ENCODE measurements at places on chromosomes 16 and 17.
A peak's percentile ranks its signal among the peaks of the same experiment; 100 is the strongest.

- no peak for DNase-seq
Observed at GRCh38 chr16:54482892-54483574, 196.4 kb upstream of the IRX3 start.

GRCh38 chr17:58184986-58185761 is 7.4 kb upstream of the EPX start:
- no peak for DNase-seq

DNA sequence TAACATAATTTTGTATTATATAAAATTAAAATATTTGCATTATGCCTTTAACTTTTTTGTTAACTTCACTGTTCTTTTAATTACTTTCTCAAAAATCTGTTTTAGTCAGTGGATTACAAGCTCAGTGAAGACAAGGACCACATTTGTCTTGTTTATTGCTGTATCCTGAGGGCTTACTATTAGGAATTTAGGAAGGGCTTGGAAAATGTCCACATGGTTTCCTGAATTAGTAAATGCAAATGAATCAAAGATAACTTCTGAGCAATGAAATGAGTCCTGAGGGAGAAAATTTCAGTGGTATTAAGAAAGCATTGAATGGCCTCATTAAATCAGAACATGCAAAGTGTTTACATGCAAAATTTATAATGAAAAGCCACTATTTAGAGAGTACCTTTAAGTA is 1293.2 kb upstream of the GOT2 start:
- no peak for DNase-seq

DNA sequence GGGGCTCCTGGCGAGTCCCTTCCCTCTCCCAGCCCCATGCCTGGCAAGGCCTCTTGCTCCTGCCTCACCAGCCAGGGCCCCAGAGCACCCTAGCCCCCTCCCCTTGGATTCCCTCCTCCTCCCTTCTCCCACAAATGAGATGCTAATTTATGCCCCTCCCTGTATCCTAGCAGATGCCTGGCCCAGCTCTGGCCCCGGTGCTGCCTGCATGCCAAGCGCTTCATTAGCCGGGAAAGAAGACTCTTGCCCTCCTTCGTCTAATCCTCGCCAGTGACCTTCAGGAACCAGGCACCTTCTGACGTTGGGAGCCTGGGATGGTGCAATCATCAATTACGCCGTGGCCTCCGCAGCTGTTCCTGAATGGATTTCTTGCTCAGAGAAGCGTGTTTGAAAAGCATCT is 127.8 kb downstream of the SDK2 start:
- no peak for DNase-seq

DNA sequence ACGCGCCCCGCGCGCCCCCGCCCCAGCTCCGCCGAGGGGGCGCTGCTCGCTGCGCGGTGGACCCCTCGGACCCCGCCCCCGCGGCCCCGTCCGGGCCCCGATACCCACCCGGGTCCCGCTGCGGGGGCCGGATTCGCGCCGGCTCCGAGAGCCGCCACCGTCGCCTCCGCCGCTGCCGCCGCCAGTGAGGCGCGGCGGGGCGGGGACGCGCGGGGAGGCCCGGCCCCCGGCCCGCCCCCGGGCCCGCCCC is at the start of gene TBC1D16:
TBC1D16 (minus strand) TSS at position 186 of the 250 bp plus-strand sequence. CDS start 22,325 bp downstream, outside the sequence.
- peak; percentile 50 for DNase-seq

- DNase-seq = no peak
Observed at GRCh38 chr16:7497691-7498090, 165.0 kb downstream of the RBFOX1 start.

- no peak for DNase-seq
Observed at GRCh38 chr17:6303664-6304063, 131.3 kb downstream of the AIPL1 start.

- no peak for DNase-seq
Observed at GRCh38 chr16:85171759-85172454, 59.6 kb upstream of the CIBAR2 start.

All from activated gamma-delta T cell (primary cell).